ENCODE measurements at places on chromosomes 12 and 14.

DNA sequence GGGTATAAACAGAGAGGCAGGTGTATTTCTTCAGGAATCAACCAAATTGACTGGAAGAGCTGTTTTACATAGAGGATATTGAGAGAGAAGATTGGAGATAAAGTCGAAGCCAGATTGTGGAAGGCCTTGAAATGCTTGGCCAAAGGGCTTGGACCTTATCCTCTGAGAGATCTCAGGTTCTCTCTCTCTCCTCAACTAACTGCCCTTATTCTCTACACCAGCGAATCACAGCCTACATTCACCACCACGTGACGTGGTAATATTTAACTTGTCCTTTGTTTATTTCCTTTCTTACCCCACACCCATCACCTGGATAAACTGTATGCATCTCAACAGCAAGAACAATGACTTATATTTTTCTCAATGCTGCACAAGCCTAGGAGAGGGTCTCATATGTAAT is 207.4 kb downstream of the EFCAB11 start:
- DNase-seq: no peak

GRCh38 chr12:116604178-116604895 is 45.2 kb downstream of the MAP1LC3B2 start:
- no peak for DNase-seq

GRCh38 chr14:103651585-103651984 is 22.6 kb downstream of the KLC1 start:
- DNase-seq: no peak

GRCh38 chr12:40123496-40123895 is 17.6 kb upstream of the SLC2A13 start:
- DNase-seq: no peak

DNA sequence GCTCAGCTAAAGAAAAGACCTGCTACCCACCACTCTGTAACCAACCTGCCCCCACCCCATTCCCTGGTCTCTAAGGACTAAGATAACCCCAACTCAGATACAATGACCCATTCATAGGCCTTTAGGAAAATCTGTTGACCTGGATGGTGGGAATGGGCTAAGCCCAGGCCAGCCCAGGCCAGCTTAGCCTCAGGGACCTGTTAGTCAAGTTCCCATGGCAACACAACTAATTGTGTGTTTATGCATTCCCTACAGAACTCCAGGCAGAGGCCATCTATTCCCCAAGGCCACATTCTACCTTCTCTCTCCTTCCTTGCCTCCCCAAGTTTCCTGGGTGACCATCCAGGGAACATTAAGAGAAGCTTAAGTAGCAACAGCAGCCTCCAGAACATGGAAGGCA is 16.1 kb upstream of the KRT8 start:
- no peak for DNase-seq

- no peak for DNase-seq
Measured at GRCh38 chr12:89327486-89328094, 24.7 kb downstream of the DUSP6 start.

GRCh38 chr14:80493620-80494019 is 282.3 kb upstream of the DIO2 start:
- DNase-seq: no peak

Measured in effector CD4-positive, alpha-beta T cell (primary cell).